Pulmonary artery endothelial cell (primary cell): ENCODE measurements at places on chromosomes 4 and X. TPM values are rescaled to one million over a fixed set of nuclear protein-coding genes. Genes with fewer than 3 reads are reported as not detected.

MGAT4D gene
- not detected in 2 replicates for total RNA-seq

TCEAL2 gene
- 0.13 TPM in 1 of 2 replicates, not detected in the other for total RNA-seq

RBM46 gene
- total RNA-seq: not detected in 2 replicates

APLN gene
- total RNA-seq: 83.9 and 224 TPM in 2 replicates

DNA sequence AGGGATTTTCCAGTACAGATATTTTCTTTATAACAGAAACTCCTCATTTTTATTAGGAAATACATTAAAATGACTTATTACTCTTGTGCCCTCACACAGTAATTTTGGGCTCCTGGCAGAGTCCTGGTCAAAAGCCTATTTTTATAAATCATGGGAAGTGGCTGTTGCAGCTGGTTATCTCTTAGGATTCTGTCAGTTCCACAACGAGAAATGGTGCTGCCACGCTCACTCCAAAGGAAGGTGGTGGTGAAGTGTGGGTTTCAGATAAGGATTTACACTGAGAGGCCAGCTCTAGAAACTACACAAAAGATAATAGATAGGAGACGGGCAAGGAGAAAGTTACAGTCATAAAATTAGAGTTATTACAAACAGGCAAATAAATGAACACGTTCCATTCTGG lies 159.2 kb upstream of the FAM241A start:
- no peak for DNase-seq

DNA sequence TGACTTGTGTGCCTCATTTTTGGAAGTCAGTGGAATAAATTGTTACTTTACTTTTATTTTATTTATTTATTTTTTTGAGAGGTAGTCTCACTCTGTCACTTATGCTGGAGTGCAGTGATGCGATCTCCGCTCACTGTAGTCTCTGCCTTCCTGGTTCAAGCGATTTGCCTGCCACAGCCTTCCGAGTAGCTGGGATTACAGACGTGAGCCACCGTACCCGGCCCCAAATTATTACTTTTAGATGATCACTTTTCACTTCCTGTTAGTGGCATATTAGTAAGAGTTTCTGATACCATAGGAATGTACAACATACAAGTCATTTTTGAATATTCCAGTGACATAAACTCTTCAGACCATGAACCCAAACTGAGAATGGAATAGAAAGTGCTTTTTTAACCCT lies 611.0 kb upstream of the MAGEB2 start:
- DNase-seq: no peak

DNA sequence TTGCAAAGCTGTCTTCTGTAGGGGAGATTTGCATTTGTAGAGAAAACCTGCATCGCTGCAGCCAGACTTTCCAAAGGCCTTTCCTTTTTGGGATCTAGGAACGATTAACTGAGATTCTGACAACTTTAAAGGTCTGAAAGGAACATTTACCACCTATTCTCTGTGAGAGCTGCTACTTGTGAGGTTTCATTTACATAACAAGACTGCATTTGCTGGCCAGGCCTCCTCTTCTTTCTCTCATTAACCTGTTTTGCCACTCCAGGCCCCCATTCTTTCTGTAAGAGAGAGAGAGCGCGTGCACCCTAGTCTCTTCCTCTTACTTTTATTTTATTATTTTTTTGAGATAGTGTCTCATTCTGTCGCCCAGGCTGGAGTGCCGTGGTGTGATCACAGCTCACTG lies 31.6 kb downstream of the TMEM31 start:
- DNase-seq: no peak

GRCh38 chrX:9899640-9900111 lies 67.5 kb upstream of the CLDN34 start:
- DNase-seq: no peak

DNA sequence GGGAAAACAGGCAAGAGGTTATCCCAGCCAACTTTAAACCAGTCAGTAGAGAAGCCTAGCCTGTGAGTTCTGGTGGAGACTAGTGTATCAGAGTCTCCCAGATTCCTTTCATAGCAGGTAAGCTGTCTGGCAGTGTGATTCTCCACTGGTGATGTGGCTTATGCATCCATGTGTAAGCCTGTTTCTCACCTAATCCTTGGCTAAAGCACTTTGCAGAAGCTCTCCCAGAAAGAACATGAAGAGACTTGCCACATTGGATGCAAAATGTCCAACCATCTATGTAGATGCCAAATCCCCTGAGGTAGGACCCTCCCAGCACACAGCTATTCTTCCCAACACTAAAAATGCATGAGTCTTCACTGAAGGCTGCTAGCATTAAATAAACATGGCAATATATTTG lies 111.7 kb downstream of the CHRNA9 start:
- no peak for DNase-seq

DNA sequence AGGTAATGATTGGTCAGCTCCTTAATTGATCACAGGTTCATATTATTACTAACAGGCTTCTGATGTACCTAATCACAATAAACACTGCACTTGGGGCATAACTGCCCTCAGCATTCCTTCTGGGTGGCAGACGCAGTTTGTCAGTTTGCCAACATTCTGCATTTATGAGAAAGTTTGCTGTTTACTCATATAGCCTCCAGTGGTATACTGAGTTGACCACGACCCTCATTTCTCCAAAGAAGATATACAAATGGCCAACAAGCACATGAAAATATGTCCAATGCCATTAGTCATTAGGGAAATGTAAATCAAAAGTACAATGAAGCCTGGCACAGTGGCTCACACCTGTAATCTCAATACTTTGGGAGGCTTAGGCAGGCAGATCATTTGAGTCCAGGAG lies 26.3 kb downstream of the EFHC2 start:
- DNase-seq: no peak

- no peak for DNase-seq
These were observed 45.7 kb downstream of the GPAT3 start for GRCh38 chr4:83581411-83582288.

DNA sequence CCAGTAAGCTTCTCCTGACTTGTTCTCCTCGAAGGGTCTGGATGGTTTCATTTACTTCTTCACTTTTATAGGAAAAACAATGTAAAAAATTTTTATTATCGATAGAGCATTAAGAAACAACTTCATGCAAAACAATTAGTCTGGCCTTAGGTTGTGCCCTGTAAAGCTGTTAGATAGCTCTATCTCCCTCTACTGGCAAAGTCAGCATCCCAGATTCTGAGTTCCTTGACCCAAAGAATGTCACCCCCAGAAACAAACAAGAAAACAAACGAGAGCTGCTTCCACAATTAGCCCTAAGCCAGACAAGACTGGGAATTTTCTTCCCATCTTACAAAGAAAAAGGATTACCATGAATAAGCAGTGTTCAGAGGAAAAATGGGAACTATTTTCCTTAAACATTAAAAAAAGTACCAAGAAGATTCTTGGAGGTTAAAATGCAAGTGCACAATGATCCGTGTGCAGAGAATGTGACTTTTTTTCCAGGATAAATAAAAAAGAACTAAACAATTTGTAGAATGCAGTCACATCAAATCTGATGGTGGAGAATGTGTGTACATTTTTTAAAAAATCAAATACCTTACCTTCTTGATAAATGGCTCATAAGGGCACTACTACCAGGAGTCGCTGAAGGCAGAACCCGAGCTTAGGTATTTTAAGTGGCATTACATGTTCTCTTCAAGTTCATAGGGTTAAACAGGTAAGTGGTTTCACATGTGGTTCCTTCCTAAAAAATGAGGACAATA lies 293.2 kb downstream of the FBXO8 start:
- no peak for DNase-seq

GRCh38 chr4:138405934-138406567 lies 163.9 kb upstream of the SLC7A11 start:
- no peak for DNase-seq
